Stimulated activated CD8-positive, alpha-beta memory T cell treated with anti-CD3 and anti-CD28 coated beads, Interleukin-12 subunit alpha, Interleukin-12 subunit beta, amount 100 ng/mL, for 1 hour (primary cell): ENCODE measurements at places on chromosomes 3 and 15.
A peak's percentile ranks its signal among the peaks of the same experiment; 100 is the strongest.

GRCh38 chr3:122520861-122521260 is 6.1 kb upstream of the KPNA1 start:
- DNase-seq, result no peak

GRCh38 chr3:114455432-114455831 is 161.6 kb downstream of the TIGIT start:
- no peak for DNase-seq

GRCh38 chr3:107430996-107431245 is 53.7 kb downstream of the CCDC54 start:
- DNase-seq, result no peak

DNA sequence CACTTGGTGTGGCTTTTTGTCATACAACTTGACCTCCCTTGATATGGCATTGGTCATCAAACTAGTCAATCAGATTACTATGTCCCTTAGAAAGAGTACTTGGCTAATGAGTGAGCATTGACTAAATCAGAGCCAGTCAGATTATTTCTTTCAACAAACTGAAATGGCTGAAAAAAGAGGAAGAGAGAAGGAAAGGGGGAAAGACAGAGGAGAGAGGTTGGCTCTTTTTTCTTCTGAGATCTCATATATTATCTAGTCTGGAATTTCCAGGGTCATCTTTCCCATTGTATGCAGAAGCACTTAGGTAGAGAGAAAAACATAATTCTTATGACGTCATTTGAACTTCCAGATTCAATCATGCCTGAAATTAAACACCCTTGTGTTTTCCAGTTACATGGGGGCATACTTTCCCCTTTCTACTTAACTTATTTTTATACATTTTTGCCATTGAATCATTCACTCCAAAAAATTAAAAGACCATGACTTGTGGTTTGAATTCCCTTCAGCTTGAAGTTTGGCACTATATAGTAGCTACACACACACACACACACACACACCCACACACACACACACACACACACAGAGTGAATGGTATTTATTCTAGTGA is 387.8 kb downstream of the LSAMP start:
- no peak for DNase-seq

- no peak for DNase-seq
Observed at GRCh38 chr3:188839187-188839695, 332.5 kb upstream of the TPRG1 start.

DNA sequence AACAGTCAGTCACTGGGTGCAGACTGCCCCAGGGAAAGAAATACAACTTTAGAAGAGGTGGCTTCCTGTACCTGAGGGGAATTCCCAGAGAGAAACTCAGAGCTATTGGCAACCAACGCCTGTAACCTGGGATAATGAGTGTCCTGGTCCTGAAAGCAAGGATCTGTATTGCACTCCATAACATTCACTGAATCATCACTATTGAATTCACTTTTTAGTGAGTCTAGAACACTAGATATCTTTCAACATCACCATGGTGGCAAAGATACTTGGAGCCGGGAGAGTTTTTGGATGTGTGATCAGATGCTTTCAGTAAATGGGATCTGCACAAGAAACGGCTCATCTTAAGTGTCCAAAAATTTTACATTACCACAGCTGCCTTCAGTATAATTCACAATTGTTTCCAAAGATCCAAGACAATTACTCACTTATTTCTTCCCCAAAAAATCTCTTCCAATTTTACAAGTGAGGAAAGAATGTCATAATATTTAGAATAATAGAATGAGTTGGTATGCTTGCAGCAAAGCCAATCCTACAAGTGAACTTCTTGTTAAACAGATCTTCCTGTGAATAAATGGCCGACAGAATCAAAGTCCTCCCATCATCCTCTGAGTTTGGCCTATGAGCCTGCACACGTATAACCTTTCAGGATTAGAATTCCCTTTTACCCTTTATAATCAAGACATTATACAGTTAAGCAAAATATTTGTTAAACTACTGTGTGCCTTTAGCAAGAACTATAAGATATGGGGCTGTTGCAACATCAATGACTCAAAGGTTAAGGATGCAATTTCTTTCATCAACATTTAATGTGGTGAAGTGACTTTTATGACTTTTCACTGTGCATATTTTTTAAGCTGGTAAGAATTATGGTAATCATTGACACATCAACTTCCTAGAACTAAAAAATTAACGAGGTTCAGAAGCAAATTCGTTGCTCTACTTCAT is 243.3 kb upstream of the COL8A1 start:
- no peak for DNase-seq

DNA sequence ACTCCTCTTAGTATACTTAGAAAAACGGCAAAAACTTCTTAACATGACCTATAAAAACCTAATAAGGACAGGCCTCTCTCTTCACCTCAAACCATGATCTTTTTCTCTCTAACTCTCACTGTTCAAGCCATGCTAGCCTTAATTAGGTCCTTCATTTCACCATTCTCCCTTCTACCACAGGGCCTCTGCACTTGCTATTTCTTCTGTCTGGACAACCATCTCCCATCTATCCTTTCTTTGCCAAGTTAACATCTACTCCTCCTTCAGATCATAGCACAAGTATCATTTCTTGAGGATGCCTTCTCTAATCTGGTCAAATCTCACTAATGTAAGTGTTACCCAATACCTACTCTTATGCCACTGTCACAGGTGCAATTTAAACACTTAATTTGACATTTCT is 39.1 kb downstream of the TMCC1 start:
- DNase-seq, result no peak

DNA sequence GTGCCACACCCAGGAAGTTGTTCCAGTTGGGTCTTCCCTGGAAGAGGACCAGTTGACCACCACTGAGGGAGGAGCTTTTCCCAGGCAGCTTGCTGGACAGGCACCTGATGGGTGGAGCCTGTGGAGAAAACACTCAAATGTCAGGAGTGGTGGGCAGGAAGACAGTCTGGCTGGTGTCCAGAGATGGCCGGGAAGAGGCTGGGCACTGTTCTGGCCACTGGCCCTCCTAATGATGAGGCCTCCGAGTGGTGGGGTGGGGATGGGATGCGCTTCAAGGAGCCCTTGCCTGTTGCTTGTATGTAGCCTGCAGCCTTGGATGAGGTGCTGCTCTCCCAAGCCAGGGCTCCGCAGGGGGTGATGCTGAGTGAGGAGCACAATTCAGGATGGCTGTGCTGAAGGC is 12.3 kb downstream of the PLEKHO2 start:
- DNase-seq, result no peak

- no peak for DNase-seq
Observed at GRCh38 chr15:78170848-78171773, 21.9 kb downstream of the IDH3A start.

- no peak for DNase-seq
Observed at GRCh38 chr3:188830893-188831292, 340.9 kb upstream of the TPRG1 start.

- DNase-seq, result no peak
Observed at GRCh38 chr15:80473286-80474223, 69.4 kb downstream of the ARNT2 start.

DNA sequence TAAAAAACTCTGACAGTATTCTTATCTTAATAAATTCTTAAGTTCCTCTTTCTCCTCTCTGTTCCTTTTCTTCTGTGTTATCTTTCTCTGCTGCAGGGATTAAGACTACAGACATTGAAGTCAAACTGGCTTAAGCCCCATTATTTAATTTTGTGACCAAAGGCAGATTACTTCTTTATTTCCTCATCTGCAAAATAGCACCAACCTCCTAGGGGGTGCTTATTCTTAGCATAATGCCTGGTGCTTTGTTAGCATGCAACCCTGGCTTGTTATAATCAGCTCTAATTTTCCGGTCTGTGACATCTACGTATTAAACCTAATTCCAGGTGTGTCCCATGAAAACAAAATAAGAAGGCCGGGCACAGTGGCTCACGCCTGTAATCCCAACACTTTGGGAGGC is 23.8 kb downstream of the SEMA6D start:
- no peak for DNase-seq

DNA sequence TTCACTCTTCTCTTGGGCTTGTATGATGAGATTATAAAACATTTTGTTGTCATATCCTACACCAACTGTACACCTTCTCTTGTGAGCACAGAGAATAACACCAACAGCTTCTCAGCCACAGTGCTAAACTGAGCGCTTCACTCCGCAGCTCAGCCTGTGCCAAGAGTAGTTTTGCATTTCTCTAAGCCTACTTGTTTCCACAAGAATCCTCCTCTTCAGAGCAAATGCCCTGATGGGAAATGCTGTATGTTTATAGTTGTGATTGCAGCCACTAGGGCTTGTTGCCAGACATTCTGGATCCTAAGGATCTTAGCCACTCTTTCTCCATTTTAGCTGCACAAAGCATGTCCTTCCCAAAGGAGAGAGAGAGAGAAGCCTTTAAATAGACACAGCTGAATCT is 138.8 kb upstream of the PLXND1 start:
- no peak for DNase-seq

- DNase-seq, result no peak
Observed at GRCh38 chr15:85559530-85559929, 179.1 kb downstream of the AKAP13 start.

- no peak for DNase-seq
Observed at GRCh38 chr3:128946411-128946810, 47.5 kb downstream of the CFAP92 start.

DNA sequence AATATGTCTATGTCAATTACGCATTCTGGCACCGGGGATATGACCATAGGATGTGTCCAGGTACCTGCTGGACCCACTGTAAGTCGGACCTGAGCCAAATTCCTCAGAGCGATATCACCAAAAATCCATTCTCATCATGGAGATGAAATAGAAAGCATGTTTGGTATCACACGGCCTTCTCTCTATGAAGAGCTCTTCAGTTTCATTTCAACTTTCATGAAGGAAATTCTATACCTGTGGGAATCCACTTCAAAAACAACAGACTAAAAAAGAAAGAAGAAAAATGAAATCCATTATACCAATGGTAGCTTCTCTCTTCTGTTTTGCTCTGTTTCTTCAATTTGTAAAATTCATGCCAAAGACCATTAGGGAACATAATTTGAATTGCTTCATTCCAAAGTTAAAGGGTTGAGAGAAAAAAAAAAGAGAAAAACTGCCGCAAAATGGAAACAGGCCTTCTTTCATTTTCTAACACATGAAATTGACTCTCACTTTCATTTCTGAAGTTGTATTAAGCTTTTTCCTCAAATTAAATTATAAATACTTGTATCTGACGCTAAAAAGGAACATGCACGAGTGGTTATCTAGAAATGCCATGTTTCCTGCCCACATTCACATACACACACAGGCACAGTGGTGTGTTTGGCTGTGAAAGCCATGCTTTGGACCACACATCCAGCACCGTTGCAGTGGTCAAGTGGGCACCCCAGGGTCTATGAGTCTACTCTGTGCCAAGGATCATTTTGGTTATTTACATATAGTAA is 46.9 kb upstream of the DIPK2A start:
- no peak for DNase-seq

- no peak for DNase-seq
Observed at GRCh38 chr3:139202226-139202958, 141.4 kb upstream of the MRPS22 start.

- no peak for DNase-seq
Observed at GRCh38 chr3:122962149-122962548, 65.4 kb downstream of the SEMA5B start.

- DNase-seq, result no peak
Observed at GRCh38 chr3:136547293-136547692, 204.9 kb downstream of the STAG1 start.

DNA sequence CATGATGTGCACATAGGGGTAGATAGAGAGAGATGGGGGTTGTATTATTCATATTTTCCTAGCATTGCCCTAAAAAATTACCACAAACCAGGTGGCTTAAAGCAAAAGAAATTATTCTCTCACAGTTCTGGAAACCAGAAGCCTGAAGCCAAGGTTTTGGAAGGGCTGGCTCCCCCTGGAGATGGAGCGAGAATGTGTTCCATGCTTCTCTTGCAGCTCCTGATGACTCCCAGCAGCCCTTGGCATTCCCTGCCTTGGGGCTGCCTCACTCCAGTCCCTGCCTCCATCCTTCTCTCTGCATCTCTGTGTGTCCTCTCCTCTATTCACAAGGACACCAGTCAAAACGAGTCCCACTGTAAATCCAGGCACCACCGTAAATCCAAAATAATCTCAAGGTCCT is 91.5 kb upstream of the FAM174B start:
- no peak for DNase-seq

DNA sequence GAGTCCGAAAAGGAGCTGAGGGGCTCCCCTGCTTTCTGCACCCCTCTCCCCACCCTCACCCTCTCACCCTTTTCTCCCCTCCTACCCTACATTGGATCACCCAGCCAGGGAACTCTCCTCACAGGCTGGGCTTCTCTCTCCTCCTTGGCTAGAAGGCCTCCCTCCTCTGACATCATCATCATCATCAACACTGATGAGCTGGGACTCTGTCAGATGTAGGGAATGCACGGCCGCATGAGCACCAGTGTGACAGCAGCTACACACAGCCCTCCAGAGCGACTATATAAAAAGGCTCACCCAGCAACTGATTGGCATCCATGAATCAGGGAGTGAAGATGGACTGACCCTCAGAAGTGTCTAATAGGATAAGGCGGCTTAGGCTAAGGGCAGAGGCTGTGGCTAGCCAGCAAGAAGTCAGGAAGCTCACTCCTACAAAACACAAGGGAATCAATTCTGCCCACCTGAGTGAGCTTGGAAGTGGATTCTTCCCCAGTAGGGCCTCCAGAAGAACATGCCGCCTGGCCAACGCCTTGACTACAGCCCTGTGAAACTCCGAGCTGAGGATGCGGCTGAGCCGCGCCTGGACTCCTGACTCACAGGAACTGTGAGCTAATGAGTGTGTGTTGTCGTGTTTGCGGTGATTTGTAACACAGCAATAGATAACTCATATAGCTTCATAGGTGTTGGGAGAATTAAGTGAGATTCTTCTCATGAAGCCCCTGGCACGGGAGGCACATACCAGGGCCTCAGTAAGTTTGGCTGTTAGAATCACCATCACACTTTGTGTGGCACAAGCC is 147.6 kb downstream of the FAM43A start:
- DNase-seq, result no peak

GRCh38 chr15:79872358-79873017 is 24.3 kb downstream of the MTHFS start:
- peak; percentile 11 for DNase-seq

DNA sequence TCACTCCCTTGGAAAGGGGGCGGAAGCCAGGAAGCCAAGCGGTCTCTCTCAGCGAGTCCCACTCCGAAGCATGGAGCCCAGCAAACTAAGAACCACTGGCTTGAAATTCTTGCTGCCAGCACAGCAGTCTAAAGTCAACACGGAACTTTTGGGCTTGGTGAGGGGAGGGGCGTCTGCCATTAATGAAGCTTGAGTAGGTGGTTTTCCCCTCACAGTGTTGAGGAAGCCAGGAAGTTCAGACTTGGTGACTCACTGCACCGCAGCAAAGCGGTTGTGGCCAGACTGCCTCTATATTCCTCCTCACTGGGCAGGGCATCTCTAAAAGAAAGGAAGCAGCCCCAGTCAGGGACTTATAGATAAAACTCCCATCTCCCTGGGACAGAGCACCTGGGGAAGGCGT is 665.4 kb upstream of the CBLB start:
- DNase-seq, result peak; percentile 12

GRCh38 chr3:180875124-180875698 is 37.3 kb upstream of the FXR1 start:
- DNase-seq, result no peak

- no peak for DNase-seq
Observed at GRCh38 chr3:52866427-52866826, 30.9 kb downstream of the STIMATE start.

GRCh38 chr15:89531796-89532537 is 35.6 kb upstream of the RHCG start:
- no peak for DNase-seq

GRCh38 chr3:38276081-38276916 is 5.8 kb upstream of the SLC22A14 start:
- no peak for DNase-seq
